Occipital lobe (tissue), 3 donors: ENCODE measurements at places on chromosomes 16 and 17.

DNA sequence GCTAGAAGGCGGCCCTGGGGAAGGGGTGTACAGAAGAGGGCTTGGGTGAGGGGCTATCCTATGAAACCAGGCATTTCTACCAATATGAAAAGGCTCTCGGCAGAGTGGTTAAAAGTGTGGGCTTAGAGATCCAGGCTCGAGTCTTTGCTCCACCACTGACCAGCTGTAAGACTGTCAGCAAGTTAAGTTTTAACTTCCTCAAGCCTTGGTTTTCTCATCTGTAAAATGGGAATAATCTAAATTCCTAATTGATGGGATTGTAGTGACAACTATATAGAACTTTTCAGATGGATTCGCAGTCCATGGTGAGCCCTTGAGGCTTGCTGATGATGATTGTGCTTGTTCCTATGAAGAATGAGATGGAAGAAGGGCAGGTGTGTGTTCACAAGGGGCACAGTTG lies 50.6 kb upstream of the NDRG4 start:
- no peak for DNase-seq

- no peak for DNase-seq
These were observed 19.7 kb downstream of the DPEP1 start for GRCh38 chr16:89633064-89633631.

GRCh38 chr17:60743799-60744198 lies 66.1 kb downstream of the BCAS3 start:
- DNase-seq: no peak

GRCh38 chr17:61087024-61087423 lies 312.6 kb upstream of the TBX2 start:
- no peak for DNase-seq

DNA sequence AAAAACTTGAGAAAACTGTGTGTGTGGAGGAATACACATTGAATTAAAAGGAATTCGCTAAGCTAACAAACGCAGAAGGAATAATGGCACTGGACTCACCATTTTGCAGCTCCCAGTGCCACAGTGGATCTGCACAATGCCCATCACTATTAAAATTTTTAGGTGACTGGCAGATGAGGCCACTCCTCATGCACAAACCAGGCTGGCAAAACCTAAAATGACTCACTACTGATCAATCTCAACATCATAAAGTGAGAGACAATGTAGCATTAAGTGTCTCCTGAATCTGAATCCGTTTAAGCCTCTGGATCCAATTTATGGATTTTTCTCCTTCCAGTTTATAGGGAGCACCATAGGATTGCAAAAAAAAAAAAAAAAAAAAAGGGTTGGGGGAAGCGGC lies 20.6 kb downstream of the MYH10 start:
- DNase-seq: no peak

GRCh38 chr16:89621698-89622409 lies 8.4 kb downstream of the DPEP1 start:
- no peak for DNase-seq

- no peak for DNase-seq
These were observed 16.9 kb upstream of the ABCC12 start for GRCh38 chr16:48172682-48173081.

GRCh38 chr17:58504826-58505351 lies 9.5 kb downstream of the MTMR4 start:
- DNase-seq: no peak

DNA sequence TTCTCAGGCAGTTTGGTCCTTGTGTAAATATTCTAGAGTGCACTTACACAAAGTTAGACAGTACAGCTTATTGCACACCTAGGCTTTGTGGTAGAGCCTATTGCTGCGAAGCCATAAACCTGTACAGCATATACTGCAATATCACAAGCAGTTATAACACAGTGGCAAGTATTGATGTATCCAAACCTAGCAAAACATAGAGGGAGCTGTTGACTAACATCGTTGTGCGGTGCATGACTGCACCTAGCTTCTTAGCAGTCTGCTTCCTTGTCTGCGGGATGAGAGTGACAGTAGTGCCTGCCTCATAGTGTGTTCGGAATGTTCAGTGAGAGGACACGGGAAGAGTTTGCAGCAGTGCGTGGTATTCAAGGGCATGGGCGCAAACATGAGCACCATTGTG lies 78.9 kb downstream of the MPRIP start:
- DNase-seq: no peak

GRCh38 chr17:31680126-31680525 lies 178.9 kb downstream of the COPRS start:
- DNase-seq: no peak

- DNase-seq: no peak
These were observed 43.4 kb upstream of the IRX6 start for GRCh38 chr16:55280587-55280986.

DNA sequence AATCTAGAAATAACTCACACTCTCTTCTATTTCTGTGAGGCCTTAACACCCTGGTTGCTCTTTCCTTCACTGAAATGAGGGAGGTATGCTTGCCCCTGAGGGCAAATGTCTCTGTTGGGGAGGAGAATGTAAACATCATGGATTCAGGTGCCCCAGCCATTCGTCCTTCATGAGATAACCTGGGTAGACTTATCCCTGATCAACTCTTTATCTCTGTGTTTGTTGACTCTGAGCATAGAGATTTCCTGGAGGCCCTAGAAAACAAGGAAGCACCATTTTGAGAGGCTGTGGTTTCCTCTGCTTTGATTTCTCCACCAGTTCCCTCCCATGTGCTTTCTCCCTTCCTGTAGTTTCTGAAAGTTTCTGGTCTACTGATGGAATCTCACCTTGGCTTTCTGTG lies 77.3 kb downstream of the PHKB start:
- DNase-seq: no peak

DNA sequence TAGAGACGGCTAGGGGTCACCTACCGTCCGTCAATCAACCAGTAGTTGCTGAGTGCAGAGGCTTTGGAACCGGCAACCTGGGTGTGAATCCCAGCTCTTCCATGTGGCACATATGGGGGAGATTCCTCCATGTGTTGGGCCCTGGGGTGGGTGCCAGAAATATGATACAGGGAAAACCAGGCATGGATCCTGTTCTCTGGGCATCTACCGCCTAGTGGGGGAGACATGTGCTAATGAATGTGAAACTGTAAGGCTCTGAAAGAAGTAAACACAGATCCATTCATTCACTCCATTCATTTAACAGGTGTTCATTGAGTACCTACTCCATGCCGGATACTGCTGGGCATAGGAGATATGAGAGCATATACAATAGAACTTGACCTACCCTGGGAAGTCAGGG lies 39.5 kb upstream of the SDK2 start:
- DNase-seq: no peak

- no peak for DNase-seq
These were observed 24.7 kb downstream of the ZFP90 start for GRCh38 chr16:68563631-68564381.

DNA sequence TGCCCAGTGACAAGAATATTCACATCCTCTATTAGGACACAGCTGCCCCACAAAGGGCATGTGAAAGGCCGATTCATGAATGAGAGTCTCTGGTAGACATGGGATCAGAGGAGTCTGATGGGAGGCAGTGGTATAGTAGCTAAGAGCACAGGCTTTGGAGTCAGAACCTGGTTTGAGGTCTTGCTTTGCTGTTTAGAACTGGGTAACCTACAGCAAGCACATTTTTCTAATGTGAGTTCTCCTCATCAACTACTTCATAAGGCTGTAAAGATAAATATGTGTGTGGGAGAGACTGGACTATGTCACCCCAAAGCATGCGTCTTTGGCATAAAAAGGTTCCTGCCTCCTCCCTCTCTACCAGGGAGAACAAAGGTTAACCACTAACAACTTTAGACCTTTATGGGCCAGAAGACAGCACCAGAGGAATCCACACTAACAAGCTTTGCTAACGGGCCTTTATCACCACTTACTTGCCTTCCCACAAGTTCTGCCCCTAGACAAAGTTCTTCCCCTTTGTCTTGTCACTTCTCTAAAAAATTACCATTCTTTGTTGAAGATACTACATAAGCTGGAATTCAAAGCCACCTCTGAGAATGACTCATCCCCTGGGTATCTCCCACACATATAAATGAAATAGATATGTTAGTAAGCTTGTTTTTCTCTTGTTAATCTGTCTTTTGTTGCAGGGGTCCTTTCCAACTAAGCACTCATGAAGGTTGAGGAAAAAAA lies 21.1 kb downstream of the CDR2 start:
- no peak for DNase-seq

DNA sequence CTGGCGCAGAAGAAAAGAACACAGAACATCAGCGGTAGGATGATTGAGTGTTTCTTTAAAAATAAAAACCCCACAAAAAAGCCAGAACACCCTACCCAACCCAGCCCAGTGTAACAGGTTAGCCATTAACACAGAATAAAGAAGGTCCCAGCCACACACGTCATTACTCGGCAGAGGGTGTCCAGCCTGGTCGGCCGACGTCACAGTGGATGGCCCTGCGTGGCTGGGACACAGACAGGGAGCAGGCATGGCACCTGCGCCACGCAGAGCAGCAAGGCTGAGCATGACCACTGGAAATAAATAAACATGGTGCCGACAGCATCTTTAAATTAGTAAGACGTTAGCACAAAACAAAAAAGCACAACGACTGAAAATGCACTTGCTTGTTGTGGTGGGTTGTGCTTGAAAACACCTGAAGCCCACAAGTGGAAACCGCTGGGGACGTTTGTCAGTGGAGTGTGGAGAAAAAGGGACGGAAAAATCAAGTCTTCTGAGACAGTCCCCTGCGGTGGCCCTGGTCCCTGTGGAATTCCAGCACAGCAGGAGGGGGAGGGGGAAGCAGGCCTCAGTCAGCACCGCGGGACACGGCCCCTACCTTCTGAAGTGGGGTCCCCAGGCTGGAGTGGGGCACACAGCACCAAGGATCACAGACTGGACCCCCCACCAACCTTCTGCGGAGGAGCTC lies 39.2 kb downstream of the SLC7A5 start:
- DNase-seq: no peak

DNA sequence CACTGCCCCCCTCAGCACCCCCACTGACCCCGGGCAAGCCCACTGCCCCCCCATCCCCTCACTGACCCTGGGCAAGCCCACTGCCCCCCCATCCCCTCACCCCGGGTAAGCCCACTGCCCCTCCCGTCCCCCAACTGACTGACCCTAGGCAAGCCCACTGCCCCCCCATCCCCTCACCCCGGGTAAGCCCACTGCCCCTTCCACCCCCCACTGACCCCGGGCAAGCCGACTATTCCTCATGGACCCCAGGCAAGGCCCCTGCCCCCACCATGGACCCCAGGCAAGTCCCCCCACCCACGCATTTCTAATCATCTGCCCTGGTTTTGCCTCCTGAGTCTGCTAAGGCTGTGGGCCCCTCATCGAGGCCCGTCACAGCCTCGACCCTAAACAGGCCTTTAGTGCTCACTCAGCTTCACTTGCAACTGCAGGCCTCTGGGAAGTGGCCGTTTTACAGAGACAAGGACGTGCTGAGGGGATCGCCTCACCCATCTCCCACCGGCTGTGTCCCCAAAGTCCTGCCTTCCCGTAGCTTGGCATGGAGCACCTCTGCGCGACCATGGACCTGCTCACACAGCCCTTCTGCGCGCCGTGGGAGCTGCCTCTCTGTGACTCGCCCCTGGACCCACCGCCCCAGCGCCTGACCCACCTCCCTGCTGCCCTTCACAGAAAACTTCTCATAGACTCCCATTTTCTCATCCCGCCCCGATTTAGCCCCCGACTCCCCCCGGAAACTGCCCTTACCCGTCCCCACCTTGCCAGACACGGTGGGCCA lies 3.6 kb downstream of the VPS9D1 start:
- no peak for DNase-seq

- no peak for DNase-seq
These were observed 16.8 kb upstream of the CCDC182 start for GRCh38 chr17:57761887-57762286.

GRCh38 chr17:33494151-33494550 lies 201.1 kb upstream of the ASIC2 start:
- no peak for DNase-seq

DNA sequence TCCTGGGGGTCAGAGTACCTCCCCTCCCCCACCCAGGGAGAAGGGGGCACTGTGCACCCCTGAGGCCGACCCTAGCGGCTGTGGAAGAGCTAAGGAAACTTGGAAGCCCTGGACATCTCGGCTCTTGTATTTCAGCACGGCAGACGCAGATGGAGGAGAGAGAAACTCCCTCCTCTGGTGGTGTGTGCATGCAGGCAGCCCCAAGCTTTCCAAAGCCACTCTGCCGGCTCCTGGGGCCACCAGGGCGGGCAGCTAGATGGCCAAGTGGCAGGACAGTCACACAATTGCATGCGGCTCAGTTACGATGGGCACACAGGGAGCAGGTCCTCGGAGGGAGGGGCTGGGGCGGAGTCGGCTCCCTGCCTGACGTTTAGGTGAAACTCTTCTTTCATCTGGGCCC lies 195.5 kb downstream of the RBFOX3 start:
- DNase-seq: no peak

- no peak for DNase-seq
These were observed 43.3 kb upstream of the CDH13 start for GRCh38 chr16:82583422-82583821.

- no peak for DNase-seq
These were observed 3.3 kb downstream of the MYL4 start for GRCh38 chr17:47212458-47212857.

DNA sequence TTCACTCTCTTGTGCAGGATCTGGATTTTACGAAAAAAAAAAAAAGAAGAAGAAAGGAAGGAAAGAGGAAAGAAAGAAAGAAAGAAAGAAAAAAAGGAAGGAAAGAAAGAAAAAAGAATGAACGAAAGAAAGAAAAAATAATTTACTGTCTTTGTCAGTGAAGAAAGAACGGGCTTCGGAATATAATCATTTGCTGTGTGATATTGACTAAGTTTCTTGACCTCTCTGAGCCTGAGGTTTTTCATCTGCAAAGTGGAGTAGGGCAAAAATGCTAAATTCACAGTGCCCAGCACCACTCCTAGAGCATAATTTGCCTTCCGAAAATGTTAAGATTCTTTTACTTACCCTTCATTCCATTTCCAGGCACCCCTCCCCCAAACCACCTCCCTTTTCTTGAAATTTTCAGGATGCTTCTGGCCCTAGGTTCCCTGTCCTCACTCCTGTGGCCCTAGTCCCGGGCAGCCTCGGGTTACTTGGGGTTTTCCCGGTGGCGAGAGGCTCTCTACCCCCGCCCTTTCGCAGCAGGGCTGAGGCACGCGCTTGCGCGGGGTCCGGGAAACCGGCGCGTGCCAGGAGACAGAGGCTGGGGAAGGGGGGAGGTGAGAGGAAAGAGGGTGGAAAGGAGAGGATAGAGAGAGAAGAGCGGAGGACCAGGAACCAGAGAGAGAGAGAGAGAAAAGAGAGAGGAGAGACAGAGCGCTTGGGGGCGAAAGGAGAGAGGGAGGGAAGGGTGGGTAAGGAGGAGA lies at the start of gene CNTNAP1:
CNTNAP1 (plus strand) TSS at position 556 of the 746 bp plus-strand sequence. CDS start 299 bp downstream, outside the sequence.
- peak; percentile 64 for DNase-seq

GRCh38 chr16:761625-762513 lies 1.3 kb downstream of the MSLN start:
- DNase-seq: no peak

GRCh38 chr16:30087181-30087898 lies 4.4 kb downstream of the TBX6 start:
- DNase-seq: no peak

- DNase-seq: no peak
These were observed 53.9 kb upstream of the NETO2 start for GRCh38 chr16:47197536-47198179.

DNA sequence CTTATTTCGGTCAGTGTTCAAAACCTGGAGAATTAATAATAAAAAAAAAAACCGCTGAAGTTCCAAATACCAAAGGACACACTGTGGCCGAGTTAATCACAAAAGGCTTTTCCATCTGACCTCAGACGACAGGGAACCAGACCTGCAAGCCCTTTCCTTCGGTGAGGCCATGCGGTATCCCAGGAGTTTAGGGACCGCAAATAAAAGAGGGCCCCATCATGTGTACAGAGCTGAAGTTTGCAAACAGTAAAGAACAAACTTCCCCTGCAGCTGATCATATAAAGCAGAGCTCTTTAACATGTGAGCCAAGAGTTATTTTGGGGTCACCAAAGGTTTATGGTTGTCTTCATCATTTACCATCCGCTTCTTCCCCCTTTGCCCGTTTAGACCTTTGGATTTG lies 33.0 kb upstream of the FOXJ1 start:
- no peak for DNase-seq
